ENCODE measurements at places on chromosomes 16 and 17.

- DNase-seq = no peak
Observed at GRCh38 chr16:63960321-63960720, 1161.5 kb downstream of the CDH11 start.

- no peak for DNase-seq
Observed at GRCh38 chr17:42039794-42040763, 10.3 kb downstream of the C17orf113 start.

DNA sequence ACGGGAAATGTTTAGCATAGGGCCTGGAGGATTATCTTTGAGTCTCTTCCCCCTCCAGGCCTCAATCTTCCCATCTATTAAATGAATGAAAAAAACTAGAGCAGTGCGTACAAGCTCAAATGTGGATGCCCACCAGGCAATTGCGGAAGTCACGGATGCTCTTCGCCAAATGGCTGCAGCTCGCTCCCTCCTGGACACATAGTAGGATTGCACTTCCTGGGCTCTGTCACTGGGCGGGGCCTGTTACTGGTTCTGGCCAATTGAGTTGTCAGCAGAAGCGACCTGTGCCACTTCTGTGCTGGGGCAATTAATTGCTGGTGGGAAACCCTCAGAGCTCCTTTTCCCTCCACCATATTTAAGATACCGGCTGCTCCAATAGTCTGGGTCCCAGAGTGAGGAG is 168.2 kb upstream of the IRX6 start:
- DNase-seq = no peak

- peak; percentile 76 for DNase-seq
Observed at GRCh38 chr17:36591434-36592315, at the start of gene DHRS11. Gene DHRS11, plus strand, starts transcription at chr17:36591879. Its CDS starts 131 bp downstream, at chr17:36592010.

DNA sequence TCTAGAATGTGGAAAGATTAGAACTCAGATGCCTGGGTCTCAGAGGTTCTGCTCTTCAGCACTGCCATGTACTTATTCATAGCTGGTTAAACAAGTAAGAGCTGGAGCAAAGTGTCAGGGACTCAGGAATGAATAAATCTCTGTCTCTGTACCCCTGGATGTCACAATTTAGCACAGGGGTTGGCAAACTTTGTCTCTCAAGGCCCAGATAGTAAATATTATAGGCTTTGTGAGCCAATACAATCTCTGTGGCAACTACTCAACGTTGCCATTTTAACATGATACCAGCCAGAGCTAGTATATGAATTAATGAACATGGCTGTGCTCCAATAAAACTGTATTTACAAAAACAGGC is 220.3 kb upstream of the MON1B start:
- no peak for DNase-seq

GRCh38 chr16:30065943-30066760 is 592 bp downstream of the ALDOA start:
- no peak for DNase-seq

GRCh38 chr16:55810451-55810961 is 22.4 kb downstream of the CES1 start:
- DNase-seq = no peak

- DNase-seq = no peak
Observed at GRCh38 chr17:42138749-42139492, 15.9 kb downstream of the RAB5C start.

- no peak for DNase-seq
Observed at GRCh38 chr16:1108299-1109252, 12.5 kb upstream of the C1QTNF8 start.

GRCh38 chr17:68491381-68492231 is 20.6 kb upstream of the PRKAR1A start:
- peak; percentile 9 for DNase-seq

DNA sequence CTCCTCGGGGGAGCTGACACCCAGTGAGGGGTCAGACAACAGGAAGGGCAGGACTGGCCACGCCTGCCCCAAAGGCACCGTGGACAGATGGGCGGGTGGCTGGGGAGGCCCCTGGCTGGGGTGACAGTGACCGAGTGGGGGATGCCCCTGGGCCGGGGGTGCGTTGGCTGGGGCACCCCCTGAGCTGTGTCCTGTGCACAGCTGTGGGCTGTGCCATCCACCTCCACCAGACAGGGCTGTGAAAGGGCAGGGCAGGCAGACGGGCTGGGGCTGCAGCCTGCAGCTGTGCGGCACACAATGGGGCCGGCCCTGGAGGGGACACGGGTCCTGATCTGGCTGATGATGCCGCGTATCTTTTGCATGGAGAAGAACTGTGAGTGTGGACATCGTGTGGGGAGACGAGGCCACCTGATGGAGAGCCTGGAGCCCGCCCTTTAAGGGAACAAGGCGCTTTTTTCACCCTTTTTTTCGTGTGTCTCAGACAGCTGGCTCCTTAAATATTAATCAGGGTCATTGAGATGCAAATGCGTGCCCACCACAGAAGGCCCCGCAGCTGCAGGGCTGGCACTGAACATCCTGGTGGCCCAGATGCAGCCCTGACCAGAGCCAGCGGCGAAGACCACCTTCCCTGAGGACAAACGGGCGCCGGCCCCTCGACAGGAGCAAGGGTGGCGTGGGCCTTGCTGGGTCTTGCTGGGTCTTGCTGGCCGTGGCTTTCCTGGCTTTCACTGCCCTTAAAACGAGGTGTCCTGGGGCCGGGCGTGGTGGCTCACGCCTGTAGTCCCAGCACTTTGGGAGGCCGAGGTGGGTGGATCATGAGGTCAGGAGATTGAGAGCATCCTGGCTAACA is 42.4 kb upstream of the GNG13 start:
- no peak for DNase-seq

GRCh38 chr16:85151079-85151602 is 38.9 kb upstream of the CIBAR2 start:
- no peak for DNase-seq

DNA sequence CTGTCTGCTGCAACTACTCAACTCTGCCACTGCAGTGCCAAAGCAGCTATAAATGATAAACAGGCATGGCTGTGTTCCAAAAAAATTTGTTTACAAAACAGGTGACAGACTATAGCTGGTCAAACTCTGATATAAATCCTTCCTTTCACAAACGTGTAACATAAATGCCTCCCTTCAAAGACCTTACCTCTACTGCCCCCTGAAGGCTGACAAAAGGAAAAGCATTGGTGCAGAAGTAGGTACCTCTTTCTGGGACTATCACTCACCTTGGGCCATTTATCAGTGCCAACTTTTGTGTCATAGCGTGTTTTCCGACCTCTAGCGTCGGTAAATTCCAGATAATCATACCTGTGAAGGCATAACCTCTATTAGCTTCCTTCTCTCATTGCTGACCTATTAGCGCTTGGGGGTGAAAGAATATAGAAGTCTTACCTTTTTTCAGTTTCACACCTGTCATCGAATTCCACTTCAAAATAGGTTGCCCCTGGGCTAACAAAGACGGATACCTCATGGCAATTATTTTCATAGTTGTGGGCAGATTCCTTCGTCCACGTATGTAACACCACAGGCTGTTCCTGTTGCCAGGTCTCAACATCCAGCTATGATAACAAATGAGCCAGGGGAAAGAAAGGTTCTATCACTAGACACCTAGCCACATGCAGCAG is 67.9 kb downstream of the ZZEF1 start:
- peak; percentile 63 for DNase-seq

GRCh38 chr16:69397821-69398521 is 12.2 kb upstream of the TERF2 start:
- no peak for DNase-seq
